HT-29 (cell line): ENCODE measurements at places on chromosomes 2 and 18. TPM values are rescaled to one million over a fixed set of nuclear protein-coding genes. Genes with fewer than 3 reads are reported as not detected.

- DNase-seq, result no peak
Observed at GRCh38 chr18:60020107-60020925, 120.5 kb downstream of the PMAIP1 start.

- DNase-seq, result no peak
Observed at GRCh38 chr18:78113136-78113939, 863.7 kb downstream of the GALR1 start.

DNA sequence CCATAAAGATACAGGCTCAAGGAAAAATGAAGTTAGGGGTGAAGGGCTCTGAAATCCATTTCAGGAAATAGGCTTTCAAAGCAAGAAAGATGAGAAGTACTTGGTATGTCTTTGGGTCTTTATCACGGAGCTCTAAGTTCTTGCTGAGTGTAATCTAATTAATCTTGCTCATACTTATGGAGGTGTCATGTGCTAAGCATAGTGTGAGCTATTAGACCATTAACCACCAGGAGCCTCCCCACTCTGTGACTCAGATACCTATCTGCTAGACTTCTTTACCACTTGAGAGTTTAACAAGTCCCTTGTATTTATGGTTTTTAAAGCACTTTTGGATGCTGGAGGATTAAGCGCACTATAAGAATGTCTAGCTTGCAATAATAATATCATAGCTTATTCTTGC lies 678.7 kb downstream of the EPHA4 start:
- no peak for DNase-seq

GRCh38 chr2:100588071-100588786 lies 25.4 kb downstream of the PDCL3 start:
- no peak for DNase-seq

GRCh38 chr2:134449157-134449556 lies 195.3 kb downstream of the MGAT5 start:
- no peak for DNase-seq

DNA sequence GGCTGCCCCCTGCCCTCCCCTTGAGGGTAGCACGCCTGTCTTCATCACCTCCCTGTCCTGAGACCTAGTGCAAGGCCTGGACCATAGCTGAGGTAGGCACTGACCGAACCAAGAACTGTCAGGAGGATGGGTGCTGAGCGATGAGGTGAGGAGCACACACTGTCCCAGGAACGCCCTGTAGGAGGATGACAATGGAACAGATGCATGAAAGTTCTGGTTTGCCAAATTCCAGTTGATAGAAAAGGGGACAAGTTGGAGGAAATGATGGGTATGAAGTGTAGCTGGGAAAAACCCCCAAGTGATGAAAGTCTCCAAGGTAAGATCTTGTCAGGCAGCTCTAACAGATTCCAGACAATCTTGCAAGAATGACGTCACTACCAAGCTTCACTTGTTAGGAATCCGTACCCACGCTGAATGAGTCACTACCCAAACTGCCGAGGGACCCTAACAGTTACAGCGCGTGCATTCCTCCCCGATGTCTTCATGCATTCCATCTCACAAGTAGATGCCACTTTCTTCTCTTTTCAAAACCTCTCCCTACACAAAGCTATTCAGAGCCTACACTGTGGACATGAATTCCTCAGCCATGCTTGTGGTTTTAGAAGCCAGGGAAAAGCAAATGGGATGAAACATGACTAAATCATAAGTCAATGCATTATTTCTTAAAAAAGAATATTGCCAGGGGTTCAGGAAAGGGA lies 27.6 kb downstream of the MRPL33 start:
- DNase-seq, result peak; percentile 18

GRCh38 chr2:16485251-16485650 lies 180.4 kb downstream of the CYRIA start:
- no peak for DNase-seq

DNA sequence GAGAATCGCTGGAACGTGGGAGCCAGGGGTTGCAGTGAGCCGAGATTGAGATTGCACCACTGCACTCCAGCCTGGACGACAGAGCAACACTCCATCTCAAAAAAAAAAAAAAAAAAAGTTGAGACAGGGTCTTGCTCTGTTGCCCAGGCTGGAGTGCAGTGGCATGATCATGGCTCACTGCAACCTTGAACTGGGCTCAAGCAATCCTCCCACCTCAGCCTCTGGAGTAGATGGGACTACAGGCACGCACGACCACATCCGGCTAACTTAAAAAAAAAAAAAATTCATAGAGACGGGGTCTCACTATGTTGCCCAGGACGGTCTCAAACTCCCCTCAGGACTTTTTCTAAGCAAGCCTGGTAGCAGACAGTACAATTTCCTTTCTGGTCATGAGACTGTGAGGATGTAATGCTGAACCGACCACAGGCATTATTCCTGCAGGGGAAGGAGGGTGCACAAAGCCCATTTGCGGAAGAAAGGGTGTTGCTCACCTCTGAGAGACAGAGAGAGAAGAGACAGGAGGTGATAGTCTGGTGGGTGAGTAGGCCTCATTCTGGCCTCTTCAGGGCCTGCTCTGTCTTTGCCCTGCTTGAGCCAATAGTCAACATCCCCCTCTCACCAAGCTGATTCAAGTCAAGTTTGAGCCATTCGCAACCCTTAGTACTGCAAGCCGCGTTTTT lies 205.3 kb downstream of the ZFP36L2 start:
- no peak for DNase-seq

DNA sequence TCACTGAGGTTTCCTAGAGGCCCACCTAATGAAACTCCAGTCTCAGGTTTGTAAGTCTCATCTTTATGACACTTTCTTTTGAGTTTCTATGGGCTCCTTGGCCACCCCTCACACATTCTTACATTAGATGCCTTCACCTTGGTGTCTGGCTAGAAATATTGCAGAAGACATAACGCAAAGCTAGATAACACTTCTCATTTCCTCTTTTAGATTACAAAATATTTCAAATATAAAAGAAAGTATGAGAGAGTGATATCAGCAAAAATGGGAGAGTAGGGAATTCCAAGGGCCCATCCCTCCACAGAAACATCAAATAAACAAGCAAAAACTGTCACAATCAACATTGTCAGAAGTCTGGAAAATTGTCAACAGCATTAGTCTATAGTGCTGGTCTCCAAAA lies 43.3 kb upstream of the ZCCHC2 start:
- no peak for DNase-seq

LYG1 gene
- total RNA-seq, result 0.08 TPM in 1 of 2 replicates, not detected in the other

ALS2 gene
- total RNA-seq, result 8.9 and 13.4 TPM in 2 replicates

PRKCE gene
- 17.7 and 21.2 TPM in 2 replicates for total RNA-seq

LYG2 gene
- not detected in 2 replicates for total RNA-seq

ASNSD1 gene
- 20.0 and 20.9 TPM in 2 replicates for total RNA-seq

PAX8 gene
- total RNA-seq, result 1.5 and 3.4 TPM in 2 replicates

ANKRD30B gene
- 0.03 and 0.33 TPM in 2 replicates for total RNA-seq
